ENCODE measurements at places on chromosomes 16 and 17. TPM values are rescaled to one million over a fixed set of nuclear protein-coding genes. Genes with fewer than 3 reads are reported as not detected.

The TEKT1 gene
- 0.11 TPM for total RNA-seq

The CYTH1 gene
- total RNA-seq = 24.9 TPM

The CES3 gene
- not detected for total RNA-seq

The AXIN2 gene
- 2.6 TPM for total RNA-seq

The HIRIP3 gene
- 5.5 TPM for total RNA-seq

The CLEC19A gene
- not detected for total RNA-seq

The GPRC5C gene
- total RNA-seq = 14.3 TPM

The CD300E gene
- not detected for total RNA-seq

The EVPLL gene
- total RNA-seq = not detected

The STX1B gene
- total RNA-seq = 0.76 TPM

The SNAI3 gene
- total RNA-seq = 0.11 TPM

The PIRT gene
- total RNA-seq = not detected

The TMEM235 gene
- total RNA-seq = 2.2 TPM

The PLK1 gene
- 3.7 TPM for total RNA-seq

The CDH3 gene
- total RNA-seq = not detected

The SPNS3 gene
- 0.11 TPM for total RNA-seq

The MPV17L gene
- total RNA-seq = 0.09 TPM

The OTOP3 gene
- not detected for total RNA-seq

The ABCC12 gene
- not detected for total RNA-seq

The DCTPP1 gene
- 95.3 TPM for total RNA-seq

The SMPD3 gene
- total RNA-seq = under 0.01 TPM

The TNRC6A gene
- 24.2 TPM for total RNA-seq

The PRDM7 gene
- total RNA-seq = not detected

The TBC1D3B gene
- 0.43 TPM for total RNA-seq

The PIK3R6 gene
- not detected for total RNA-seq

The LAT gene
- total RNA-seq = 0.43 TPM

The TAT gene
- not detected for total RNA-seq

The FOXC2 gene
- total RNA-seq = 4.2 TPM

The MRTFB gene
- total RNA-seq = 5.2 TPM

The TRIM25 gene
- total RNA-seq = 24.3 TPM

The ALOX15B gene
- not detected for total RNA-seq

The KRTAP4-5 gene
- not detected for total RNA-seq

The TBC1D3E gene
- not detected for total RNA-seq

The RPL23 gene
- total RNA-seq = 2,254 TPM

The SLC38A10 gene
- 53.7 TPM for total RNA-seq

The SMIM5 gene
- 0.11 TPM for total RNA-seq

The COL1A1 gene
- total RNA-seq = 49.2 TPM

The RUNDC3A gene
- 0.22 TPM for total RNA-seq

The KRT23 gene
- total RNA-seq = 0.34 TPM

The SLC2A4 gene
- total RNA-seq = 0.69 TPM

The RPGRIP1L gene
- total RNA-seq = 2.6 TPM

The PPP4C gene
- 190 TPM for total RNA-seq

The TMEM88 gene
- total RNA-seq = 26.7 TPM

The KCNH6 gene
- under 0.01 TPM for total RNA-seq

The SCO1 gene
- 28.9 TPM for total RNA-seq

The MYH11 gene
- not detected for total RNA-seq

The HOXB4 gene
- 1.4 TPM for total RNA-seq

The MAF gene
- 108 TPM for total RNA-seq

The MRPL12 gene
- 6.6 TPM for total RNA-seq

The AANAT gene
- 0.09 TPM for total RNA-seq

The DPEP1 gene
- 0.34 TPM for total RNA-seq

The CCL8 gene
- not detected for total RNA-seq

The PPY gene
- total RNA-seq = not detected

The ST6GALNAC2 gene
- total RNA-seq = 0.11 TPM

The KDM8 gene
- 2.3 TPM for total RNA-seq

All from dermis lymphatic vessel endothelial cell (primary cell).